ENCODE measurements at places on chromosomes 3 and 15.

DNA sequence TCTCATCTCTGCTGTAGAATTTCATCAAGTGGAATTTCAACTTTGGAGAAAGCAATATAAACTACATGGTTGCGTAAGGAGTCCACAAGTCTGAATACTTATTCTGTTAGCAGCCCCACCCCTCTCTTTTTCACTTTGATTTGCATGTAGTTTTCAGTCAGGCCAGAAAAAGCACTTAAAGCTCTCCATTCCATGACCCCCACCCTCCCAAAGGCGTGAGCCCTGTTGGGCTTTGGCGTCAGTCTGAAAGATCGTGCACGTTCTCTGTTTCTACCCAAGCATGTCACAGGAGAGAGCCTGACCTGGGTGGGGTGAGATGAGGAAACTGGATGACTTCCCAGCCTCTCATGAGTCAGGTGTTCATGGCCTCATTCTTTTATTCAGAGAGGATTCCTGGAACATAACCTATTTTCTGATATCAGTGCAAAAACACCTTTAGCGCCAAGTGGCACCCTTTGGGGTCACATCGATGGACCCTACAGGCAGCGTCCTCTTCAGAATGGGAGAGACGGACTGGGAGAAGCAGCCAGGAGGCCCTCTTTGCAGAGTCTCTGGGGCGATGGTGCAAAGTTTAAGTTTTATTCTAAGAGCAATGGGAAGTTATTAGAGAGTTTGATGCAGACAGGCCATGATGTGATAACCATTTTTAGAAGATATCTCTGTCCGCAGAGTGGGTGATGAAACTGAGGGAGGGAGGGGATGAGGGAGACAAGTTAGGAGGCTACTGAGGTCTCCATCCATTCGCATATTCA, 55.8 kb downstream of the LSM3 start:
- DNase-seq: no peak

- DNase-seq: no peak
Observed at GRCh38 chr3:4703054-4703480, 209.9 kb downstream of the ITPR1 start.

GRCh38 chr15:31461375-31461774, 134.7 kb downstream of the KLF13 start:
- no peak for DNase-seq

DNA sequence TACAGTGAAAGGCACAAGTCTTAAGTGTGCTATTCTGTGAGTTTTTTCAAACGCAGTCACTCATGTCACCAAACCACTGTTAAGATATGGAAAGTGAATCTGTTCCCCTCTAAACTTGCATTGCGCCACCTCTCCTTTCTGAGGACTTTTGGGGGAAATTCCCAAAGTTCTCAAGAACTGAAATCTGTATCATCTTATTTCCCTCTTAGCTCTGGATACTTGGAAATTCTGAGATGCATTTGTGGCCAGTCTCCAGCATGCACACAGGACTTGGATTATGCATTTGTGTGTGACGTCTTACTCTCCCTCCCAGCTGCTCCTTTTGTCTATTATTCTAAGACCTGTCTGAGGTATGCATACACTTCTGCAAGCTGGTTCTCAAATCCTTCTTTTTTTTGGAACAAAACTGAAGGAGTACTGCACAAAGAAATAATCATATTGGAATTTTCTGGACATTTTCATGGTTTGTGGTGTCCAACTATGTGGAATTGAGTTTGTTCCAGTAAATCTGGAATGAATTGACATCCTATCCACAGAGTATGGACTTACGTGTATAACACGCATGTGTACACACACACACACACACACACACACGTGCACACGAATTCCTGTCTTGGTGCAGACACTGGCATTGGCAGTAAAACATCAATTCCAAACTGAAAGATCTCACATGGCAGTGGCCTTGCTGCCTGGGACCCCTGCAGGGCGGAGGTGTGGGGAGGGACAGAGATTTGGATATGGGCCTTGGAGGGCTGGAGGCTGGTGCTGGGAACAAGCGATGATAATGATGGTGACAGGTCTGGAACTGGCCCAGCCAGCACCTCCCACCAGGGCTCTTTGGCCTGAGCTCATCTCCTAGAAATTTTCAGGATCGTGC, 8.2 kb upstream of the LCTL start:
- DNase-seq: no peak

- DNase-seq: no peak
Observed at GRCh38 chr15:62931650-62932049, 110.9 kb upstream of the TPM1 start.

DNA sequence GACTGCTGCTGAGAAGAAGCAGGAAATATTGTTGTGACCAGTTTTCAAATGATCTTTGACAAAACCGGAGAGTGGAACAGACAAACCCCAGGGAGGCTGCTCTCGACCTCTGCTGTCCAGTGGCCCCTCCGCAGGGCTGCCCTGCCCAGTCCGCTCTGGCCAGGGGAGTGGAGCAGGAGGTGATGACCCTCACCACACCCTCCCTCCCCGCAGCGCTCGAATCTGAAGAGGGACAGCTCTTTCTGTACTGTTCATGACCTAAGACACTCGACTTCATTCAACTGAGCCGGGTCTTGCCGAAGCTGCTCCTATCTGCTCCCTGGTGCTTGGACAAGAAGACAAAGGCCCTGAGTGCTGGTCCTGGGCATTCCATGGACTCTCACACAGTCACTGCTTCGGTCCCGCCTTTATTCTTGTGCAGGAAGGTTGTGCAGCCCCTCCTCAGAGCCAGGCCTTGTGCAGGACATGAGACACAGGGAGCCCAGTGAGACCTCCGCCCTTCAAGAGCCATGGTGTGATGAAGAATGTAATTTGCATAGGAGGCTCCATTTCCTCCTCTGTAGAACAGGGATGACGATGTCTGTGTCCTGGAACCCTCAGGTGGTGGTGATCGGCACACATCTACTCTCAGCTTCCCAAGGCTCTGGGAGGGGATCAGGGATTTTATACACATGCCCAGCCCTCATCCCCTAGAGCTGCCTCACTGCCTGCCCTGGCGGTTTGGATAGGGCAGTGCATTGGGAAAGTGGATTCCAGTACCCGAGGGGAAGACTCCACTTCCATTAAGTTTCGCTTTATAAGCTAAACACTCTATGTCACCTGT, 97.1 kb upstream of the PRR20G start:
- DNase-seq: no peak

- no peak for DNase-seq
Observed at GRCh38 chr3:186696522-186696921, 20.6 kb upstream of the KNG1 start.

DNA sequence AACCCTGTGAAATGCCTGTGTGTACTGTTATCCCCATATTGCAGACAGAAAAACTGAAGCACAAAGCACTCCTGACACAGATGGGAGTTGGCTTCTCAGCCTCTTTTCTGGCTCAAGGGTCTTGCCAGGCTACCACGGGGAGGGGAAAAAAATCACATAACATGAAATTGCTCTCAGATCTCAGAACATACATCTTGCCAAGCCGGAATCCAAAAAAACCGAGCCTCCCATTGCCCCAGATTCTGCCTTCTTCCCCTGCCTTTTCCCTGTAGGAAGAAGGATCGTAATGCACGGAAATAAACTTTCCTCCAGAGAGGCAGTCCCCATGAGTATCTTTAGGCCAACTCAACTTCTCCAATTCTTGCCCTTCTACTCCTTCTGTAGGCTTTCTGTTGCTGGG, 16.6 kb upstream of the MRPS22 start:
- no peak for DNase-seq

GRCh38 chr3:133570139-133570936, 3.1 kb upstream of the CDV3 start:
- DNase-seq: no peak

- no peak for DNase-seq
Observed at GRCh38 chr3:79872483-79872882, 104.7 kb upstream of the ROBO1 start.

- peak; percentile 52 for DNase-seq
Observed at GRCh38 chr3:170178651-170179050, 2.9 kb downstream of the PHC3 start.

DNA sequence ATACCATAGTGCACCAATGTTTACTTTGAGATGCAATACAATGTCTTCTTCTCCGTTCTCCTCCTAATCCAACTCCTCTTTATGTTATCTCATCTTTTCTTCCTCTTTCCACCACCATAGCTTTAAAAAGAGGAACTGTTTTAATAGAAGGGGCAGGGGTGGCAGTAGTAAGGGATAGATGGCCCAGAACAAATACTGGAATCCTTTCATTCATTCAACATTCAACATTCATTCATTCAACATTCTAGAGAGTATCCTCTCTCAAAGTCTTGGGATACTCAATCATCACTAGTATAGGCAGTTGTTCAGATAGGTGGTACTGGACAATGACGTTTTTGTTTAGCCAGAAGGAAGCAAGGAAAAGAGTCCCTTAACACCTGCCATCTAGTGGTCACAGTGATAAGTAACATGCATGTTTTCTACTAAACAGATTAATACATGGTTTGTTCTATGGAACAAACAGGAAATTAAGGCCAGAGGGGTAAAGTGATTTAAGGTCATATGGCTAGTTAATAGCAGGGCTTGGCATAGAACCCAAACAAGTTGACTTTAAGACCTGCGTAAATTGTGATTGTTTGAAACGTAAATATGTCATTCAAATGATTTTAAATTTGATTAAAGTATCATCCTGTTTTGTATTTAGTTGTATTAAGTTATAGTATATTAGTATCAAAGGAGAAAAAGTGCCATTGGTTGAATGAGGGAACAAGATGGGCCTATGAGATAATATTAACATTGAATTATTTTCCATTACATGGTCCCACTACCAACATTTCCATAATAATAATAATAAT, 26.9 kb upstream of the EHHADH start:
- no peak for DNase-seq

DNA sequence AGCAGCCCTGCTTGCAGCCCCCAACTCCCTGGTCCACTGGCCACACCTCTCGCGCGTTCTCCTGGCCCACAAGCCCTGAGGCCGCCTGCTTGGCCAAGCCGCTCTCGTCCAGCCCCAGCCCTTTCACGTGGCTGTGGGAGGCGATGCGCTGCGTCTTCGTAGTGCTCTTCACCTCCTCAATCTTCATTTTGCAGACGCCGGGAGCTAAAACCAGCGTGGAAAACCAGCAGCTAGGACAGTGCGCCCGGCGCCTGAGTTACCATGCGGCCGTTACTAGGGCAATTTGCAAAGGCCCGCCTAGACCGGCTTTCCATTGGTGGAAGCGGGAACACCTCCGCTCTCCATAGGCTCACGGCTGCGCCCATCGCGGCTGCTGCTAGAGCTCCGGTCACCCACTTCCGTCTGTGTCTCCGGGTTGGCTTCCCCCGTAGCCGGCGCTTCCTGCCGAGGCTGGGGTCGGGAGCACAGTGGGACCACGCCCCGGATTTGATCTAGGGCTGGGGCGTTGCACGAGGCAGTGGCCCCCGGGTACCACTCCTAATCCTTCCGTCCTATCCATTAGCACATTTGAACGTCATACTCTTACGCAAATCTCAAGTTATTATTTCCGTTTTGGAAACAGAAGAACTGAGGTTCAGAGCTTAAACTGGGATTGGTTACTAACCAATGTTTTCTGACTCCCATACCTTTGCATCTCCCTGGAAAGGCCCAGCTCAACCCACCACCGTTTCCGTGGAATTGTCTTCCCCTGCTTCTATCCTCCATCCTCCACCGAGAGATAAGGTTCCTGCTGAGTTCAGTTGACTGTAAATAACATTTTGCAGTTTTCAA, at the start of gene RUVBL1:
RUVBL1 (minus strand) TSS at position 275 of the 831 bp plus-strand sequence; CDS start at position 187, 88 bp downstream.
- peak; percentile 98 for DNase-seq

GRCh38 chr3:146709969-146710368, 104.8 kb upstream of the PLSCR5 start:
- DNase-seq: no peak

- no peak for DNase-seq
Observed at GRCh38 chr15:69585937-69586336, 133.3 kb downstream of the RPLP1 start.

- peak; percentile 47 for DNase-seq
Observed at GRCh38 chr3:48466386-48467109, 20.0 kb downstream of the ATRIP start.

DNA sequence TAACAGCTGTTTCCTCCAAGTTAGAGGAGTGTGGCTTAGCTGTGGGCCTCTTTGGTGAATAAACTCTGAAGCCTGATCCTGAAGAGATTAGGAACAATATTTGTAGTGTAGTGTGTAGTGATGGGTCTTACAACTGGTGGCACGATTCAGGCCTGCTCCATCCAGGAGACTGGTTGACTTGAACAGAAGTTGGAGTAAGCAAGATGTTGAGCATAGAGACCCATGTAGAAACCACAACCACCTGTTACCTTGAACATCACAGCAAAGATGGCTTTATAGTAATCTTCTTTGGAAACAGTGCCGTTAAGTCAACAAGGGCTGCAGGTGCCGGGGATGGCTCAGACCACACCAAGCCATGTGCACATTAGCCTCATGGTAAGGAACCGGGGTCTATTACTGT, 74.2 kb upstream of the RASGRP1 start:
- no peak for DNase-seq

GRCh38 chr3:72487078-72487765, 361.0 kb downstream of the SHQ1 start:
- peak; percentile 77 for DNase-seq

GRCh38 chr3:131453533-131453932, 49.2 kb downstream of the MRPL3 start:
- no peak for DNase-seq

DNA sequence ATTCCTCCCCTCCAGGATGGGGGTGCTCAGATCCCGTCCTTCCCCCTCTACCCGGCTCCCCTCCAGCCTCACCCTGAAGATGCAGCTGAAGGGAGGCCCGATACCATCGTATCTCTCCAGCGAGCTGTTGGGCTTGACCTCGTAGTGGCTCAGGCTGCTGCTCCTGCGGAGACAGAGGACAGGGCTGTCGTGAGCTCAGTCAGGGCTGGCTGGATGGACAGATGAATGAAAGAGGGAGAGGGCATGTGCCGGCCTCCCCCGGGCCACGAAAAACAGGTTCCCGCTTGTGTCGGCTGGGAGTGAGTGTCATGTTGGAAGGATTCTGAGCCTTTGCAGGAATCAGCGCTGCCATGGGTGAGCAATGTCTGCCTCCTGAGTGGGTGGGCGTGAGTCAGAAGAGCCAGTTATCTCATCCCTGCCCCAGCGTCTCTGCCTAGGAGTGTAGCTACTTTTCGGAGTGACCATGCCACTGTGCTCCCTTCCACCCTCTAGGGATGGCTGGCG, 35.2 kb downstream of the FEM1B start:
- no peak for DNase-seq

- DNase-seq: no peak
Observed at GRCh38 chr15:74540161-74540760, 759 bp upstream of the ARID3B start.

DNA sequence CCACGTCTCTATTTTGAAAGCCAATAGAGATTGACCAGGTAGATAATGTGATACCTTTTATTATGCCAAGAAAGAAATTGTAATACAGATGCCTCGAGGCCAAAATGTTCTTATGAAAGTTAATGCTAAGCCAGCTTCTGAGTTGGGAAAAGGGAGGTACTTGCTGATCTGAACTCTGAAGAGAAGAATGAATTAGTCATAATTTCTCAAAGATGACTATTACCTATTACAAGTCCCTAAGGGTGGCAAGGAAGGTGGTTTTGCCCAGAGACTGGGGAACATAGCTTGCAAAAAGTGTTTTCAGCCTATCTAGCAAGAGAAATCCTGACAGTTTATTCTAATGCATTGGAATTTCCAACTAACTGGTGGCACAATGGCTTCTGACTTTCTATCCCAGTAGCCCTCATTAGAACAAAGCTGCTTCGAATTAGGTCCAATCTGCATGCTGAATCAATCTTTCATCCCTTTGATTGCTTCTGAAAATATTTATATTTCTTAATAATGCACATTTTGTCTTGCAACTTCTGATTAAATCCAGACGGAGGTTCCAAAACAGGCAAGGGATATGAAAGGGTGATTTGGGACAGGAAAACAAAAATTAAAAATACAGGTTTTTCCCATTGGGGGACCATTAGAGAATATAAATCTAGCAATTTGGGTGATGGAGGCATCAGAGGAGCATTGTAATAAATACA, 17.7 kb upstream of the NR2F2 start:
- DNase-seq: no peak

GRCh38 chr3:197083486-197083885, 53.9 kb upstream of the MELTF start:
- peak; percentile 63 for DNase-seq

All from activated CD4-positive, alpha-beta T cell treated with anti-CD3 and anti-CD28 coated beads for 48 hours (primary cell).